ENCODE measurements at places on chromosomes 3 and 15. TPM values are rescaled to one million over a fixed set of nuclear protein-coding genes. Genes with fewer than 3 reads are reported as not detected.

Gene LYZL4
- total RNA-seq, result 0.39 TPM

Gene HTR3E
- not detected for total RNA-seq

Gene CKMT1A
- 2.3 TPM for total RNA-seq

Gene CCDC50
- 62.1 TPM for total RNA-seq

Gene FBXO40
- not detected for total RNA-seq

Gene KIF9
- 4.7 TPM for total RNA-seq

Gene HYKK
- 1.7 TPM for total RNA-seq

All from placental epithelial cell (primary cell).